Renal cortex interstitium (tissue), 15 donors: ENCODE measurements at places on chromosomes 4 and X. TPM values are rescaled to one million over a fixed set of nuclear protein-coding genes. Genes with fewer than 3 reads are reported as not detected.

The GABRG1 gene
- 0.23 TPM for polyA plus RNA-seq

GRCh38 chr4:107130157-107130556 lies 94.0 kb upstream of the DKK2 start:
- no peak for DNase-seq

- no peak for DNase-seq
Observed at GRCh38 chrX:124328765-124329164, 3.7 kb upstream of the TEX13D start.

The YIPF6 gene
- polyA plus RNA-seq = 39.5 TPM

The PNMA3 gene
- 32.4 TPM for polyA plus RNA-seq

GRCh38 chr4:82865592-82865991 lies 25.4 kb downstream of the SEC31A start:
- DNase-seq = no peak

DNA sequence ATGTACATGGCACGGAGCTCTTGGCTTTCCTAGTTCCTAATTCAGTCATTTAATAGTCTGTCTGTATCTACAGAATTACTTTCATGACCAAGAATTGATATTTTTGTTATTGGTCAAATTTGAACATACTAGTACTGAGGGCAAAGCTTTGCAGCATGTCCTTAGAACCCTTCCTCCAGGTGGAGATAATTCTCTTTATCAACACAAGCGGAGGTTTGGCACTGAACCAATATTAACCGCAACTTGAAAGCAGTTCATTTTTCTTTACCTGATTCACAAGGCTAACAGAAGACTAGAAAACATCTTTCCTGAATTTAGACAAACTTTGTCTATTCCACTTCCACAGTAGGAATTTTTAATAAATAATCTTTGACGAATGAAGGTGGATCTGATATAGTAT lies 73.8 kb downstream of the TACR3 start:
- DNase-seq = no peak

- no peak for DNase-seq
Observed at GRCh38 chr4:10002278-10002677, 19.0 kb downstream of the SLC2A9 start.

The ADGRG4 gene
- not detected for polyA plus RNA-seq

DNA sequence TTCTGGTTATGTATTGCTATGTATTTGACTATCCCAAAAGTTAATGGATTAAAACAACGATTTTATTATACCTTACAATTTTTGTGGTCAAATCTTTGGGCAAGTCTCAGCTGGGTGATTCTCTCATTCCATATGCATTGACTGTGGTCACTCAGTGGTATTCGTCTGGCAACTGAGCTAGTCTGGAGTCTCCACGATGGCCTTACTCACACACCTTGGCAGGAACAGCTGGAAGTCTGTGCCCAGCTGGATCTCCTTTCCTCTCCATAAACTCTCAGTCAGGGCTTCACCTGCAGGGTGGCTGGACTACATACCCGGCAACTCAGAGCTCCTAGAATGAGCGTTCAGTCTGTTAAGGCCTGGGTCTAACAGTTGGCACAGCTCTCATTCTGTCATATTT lies 141.1 kb upstream of the WDFY3 start:
- no peak for DNase-seq

- no peak for DNase-seq
Observed at GRCh38 chr4:157882901-157883300, 289.9 kb downstream of the GASK1B start.

The HAND2 gene
- not detected for polyA plus RNA-seq

The CTAG2 gene
- polyA plus RNA-seq = not detected

The MAGEB18 gene
- not detected for polyA plus RNA-seq

The MAGED4B gene
- polyA plus RNA-seq = 85.5 TPM
